AG09309 (cell line): ENCODE measurements at places on chromosomes 13 and 19.
A peak's percentile ranks its signal among the peaks of the same experiment; 100 is the strongest.

DNA sequence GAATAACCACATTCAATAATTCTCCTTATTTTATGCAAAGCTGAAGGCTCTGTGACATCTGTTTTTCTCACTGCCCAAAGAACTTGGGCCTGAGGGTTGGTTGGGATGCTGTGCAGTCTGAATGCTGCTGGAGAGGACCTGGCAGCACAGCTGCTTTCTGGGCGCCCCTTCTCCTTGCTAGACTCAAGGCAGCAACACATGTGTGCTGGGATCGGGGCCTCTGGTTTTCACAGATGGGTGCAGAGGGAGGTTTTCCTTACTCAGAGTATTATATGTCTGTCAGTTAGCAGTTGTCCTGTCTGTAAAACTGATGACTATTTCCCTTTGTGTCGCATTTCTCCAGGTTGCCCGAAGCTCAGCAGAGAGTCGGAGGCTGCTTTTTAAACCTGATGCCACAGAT lies 53.2 kb upstream of the TEX29 start:
- DNase-seq: no peak

DNA sequence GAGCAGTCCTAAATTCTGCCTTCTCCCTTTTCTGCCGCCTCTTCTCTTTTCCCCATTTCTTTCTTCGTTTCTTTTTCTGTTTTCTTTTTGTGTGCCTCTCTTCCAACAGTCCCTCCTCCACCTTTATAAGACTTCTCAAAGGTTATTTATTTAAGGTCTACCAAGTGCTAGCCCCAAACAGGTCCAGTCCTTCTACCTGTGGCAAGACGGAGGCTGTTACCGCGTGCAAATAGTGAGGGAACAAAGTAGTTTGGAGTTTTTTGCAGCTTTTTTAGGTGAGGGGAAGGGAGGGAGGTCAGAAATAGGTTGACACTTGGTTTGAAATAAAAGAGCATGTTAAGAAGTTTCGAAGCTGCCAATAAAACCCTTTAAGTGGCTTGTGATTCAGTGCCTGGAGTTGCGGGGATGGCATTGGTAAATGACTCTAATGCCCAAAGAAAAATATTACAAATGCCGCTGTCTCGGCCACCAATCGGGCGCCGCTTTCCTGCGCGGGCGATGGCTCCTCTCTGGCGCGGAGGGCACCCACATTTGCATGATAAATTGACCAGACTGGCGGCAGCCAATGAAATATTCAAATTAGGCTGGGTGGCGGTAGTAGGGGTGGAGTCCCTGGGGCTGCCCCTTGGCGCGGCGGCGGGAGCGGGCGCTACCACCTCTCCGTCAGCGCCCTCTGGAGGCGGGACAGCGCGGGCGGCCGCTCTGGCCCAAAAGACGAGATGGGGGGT lies 7.5 kb upstream of the TSHZ3 start:
- no peak for DNase-seq

DNA sequence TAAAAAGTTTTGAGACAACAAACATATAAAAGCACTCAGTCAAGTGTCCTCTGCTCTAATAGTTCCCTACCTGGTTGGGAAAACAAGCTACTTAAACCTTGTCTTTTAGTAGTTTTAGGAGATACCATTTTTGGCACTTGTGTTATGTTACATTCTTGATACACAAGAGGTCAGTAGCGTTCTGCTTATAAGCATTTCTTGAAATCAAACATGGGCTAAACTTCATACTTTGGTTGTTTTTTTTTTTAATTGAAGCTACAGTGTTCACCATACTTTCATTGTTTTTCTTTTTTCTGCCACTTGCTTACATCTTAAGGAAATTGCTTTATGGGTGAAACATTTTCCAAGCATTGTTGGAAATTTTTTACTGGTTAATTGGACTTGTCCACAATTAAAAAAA lies 12.9 kb downstream of the NHLRC3 start:
- peak; percentile 8 for DNase-seq

- DNase-seq: no peak
Measured at GRCh38 chr13:79440958-79441528, 35.0 kb upstream of the RBM26 start.

- DNase-seq: no peak
Measured at GRCh38 chr19:15015946-15016542, 33.2 kb upstream of the CASP14 start.

DNA sequence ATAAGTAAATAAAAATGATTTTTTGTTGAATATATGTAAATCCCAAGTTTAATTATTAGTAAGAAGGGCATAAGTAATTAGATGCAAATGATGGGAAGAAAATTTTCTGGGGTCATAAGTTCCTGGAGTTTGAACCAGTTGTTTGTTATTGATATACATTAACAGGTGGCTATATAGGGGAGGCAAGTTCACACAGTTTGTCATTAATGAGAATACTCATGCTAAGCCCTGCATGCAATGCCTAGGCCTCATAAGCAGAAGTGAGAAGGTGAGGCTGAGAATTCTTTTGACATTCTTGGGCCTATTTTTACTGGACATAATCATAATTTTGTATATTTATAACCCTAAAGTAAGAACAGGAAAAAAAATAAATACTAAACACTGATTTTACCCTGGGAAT lies 1210.7 kb upstream of the PCDH9 start:
- DNase-seq: no peak

DNA sequence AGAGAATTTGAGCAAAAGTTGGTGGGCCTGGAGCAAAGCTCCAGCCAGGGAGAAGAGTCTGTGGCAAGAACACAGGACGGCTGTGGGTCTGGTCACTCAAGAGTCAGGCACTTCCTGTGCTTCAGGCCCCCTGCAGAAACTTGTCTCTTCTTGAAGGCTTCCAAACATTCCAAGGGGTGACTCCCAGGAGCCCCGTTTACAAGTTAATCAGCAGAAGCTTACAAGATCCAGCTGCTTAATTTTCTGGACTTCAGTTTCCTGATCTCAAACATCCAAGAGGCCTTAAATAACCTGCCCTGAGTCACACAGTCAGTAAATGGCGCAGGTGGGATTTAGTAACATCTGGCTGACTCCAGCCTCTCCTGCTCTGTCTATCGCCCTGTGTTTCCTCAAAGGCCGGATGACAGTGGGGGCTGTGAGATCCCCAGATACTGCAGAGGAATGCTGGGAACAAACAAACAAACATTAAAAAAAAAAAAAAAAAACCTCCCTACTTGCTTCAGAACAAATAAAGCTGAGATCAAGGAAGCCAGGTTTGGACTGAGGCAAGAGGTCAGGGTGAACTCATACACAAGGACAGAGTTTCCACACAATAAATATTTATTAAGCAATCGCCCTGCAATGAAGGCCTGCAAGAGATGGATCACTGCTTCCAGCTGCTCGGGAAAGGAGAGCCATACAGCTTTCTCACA lies 175.4 kb upstream of the RFC3 start:
- peak; percentile 54 for DNase-seq

DNA sequence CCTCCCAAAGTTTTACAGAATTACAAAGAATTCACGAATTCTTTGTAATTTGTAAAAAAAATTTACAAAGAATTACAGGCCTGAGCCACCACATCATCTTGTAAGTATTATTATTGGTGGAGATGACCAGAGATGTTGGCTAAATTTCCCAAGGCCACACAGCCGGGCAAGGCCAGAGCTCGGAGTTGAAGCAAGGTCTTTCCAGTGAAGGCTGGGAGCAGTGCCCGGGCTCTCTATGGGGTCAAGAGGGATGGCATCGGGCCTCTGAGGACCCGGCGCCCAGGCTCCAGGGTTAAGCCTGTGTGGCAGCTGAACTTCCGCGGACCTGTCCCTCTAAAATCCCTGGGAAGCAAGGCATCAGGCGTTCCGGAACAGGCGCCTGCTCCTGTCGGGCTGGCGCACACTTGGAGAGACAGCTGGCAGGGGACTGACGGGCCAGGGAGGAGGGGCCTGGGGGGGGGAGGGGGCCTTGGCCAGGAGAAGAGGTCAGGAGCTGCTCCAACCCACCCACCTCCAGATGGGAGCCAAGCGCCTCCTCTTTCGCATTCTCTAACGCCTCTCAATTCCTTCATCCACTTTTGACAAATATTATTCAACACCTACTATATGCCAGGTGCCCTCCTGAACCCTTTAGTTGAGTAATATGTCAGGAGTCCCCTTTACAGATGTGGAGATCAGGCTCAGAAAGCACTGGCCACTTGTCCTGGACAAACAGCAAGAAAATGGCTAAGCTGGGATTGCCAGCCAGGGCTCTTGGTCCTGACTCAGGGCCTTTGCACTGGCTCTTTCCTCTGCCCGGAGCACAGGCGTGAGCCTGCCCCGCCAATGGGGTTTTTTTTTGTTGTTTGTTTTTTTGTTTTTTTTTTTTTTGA lies 36.8 kb upstream of the SEMA6B start:
- no peak for DNase-seq

DNA sequence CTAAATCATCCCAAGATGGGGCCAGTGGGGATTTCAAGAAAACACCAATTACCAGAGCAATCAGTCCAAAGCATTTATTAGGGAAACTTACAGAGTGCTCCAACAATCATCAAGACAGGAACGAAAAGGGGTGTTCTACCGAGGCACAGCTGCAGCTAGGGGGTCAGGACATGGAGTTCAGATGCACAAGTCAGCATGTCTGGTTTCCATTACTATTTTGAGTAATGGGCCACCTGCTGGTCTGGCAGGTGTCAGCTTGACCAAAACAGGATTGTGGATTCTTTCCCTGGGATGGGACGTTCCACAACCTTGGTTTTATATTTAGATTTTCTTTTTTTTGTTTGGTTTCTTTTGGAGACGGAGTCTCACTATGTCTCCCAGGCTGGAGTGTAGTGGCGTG lies 3.9 kb upstream of the UBL5 start:
- no peak for DNase-seq

- DNase-seq: no peak
Measured at GRCh38 chr13:110392510-110393240, 85.6 kb downstream of the COL4A2 start.

GRCh38 chr19:45477186-45477585 lies 9.4 kb downstream of the FOSB start:
- no peak for DNase-seq

DNA sequence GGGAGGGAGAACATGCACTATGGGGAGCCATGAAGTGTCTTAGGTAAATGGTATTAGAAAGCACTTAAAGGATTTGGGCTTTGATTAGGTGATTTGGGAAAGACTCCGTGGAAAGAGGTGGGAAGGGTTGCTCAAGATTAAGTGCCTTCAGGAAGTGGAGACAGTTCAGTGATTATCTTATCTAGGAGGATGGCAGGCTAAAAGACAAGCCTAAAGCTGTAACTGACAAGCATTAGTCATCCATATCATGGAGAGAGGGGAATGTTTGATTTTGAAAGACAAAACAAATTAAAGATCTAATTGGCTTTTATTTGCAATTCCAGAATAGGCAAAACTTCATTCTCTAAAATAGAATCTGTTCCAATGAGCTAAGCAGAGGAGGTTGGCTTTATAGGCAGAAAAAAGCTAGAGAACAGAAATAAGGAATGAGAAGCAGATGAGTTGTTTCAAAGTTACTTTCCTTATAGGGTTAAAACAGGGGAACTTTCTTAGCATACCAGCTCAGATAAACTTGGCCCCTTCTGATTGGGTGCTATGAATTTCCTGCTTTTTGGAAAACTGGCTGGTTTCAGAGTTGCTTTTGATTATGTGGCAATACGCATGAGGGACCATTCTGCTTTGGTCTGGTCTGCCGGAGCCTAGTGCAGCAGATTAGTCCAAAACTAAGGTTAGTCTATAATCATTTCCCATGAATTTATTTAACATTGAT lies 1.8 kb upstream of the DIAPH3 start:
- no peak for DNase-seq

- no peak for DNase-seq
Measured at GRCh38 chr13:22227895-22228294, 557.0 kb downstream of the FGF9 start.

DNA sequence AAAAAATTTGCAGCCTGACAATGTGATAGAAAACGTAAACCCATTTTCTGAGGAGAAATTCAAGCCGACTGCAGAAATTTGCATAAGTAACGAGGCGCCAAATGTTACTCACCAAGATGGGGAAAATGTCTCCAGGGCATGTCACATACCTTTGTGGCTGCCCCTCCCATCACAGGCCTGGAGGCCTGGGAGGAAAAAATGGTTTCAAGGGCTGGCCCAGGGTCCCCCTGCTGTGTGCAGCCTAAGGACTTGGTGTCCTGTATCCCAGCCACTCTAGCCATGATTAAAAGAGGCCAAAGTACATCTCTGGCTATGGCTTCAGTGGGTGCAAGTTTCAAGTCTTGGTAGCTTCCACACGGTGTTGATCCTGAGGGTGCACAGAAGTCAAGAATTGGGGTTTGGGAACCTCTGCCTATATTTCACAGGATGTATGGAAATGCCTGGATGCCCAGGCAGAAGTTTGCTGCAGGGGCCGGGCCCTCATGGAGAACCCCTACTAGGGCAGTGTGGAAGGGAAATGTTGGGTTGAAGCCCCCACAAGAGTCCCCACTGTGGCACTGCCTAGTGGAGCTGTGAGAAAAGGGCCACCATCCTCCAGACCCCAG lies 1842.3 kb downstream of the PCDH9 start:
- no peak for DNase-seq

DNA sequence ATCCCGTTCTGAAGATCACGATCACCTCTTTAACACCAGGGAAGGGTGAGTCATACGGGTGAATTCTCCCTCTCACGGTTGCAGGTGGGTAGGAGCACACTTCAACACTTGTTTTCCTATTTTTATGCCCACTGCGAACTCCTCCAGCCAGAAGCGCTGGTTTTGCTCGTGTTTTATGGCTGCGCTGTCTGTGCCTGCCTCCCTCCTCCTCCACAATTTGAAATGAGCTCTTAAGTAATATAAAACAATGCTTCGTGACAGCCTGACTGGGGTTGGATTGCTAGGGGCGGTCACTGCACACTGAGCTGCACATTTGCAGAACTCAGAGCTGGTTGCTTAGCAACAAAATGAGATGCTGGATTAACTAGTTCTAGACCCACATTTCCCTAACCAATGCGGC lies 12.9 kb downstream of the CCDC70 start:
- DNase-seq: no peak

- DNase-seq: no peak
Measured at GRCh38 chr19:35509018-35509652, 4.3 kb downstream of the DMKN start.

DNA sequence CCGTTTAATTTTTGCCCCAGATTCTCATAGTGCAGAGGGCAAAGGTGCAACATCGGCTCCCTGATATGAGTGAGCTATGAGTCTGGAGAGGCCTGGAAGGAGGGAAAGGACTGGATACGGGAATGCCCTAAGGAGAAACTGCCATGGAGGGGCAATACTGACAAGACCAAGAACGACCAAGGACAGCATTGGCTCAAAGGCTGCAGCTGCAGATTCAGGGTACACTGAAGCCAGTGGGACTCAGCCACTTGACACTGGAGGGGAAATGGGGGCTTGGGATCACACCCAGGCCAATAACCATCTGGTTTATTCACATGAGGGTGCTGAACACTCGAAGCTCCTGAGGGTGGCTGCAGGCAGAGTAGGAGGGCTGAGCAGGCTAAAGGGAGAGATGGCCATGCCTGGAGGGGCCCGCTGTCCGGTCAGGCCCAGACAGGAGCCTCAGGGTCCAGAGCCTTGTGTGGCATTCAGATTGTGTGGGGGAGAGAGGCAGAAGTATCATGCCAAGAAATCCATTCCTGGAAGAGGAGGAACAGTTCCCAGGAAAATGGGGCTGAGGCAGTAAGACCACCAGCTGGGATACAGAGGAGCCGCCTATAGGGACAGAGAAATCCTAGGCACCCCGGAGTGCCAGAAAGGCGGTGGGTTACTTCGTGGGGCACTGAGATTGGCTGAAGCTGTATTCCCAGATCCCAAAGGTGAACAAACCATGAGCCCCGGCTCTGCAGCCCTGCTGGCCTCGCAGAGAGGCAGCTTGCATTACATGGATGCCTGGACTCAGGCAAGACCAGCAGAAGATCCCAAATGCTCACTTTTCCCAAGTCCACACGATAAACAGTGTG lies 20.7 kb downstream of the COL4A1 start:
- DNase-seq: no peak

GRCh38 chr13:21767032-21767431 lies 96.2 kb downstream of the FGF9 start:
- no peak for DNase-seq

GRCh38 chr19:1634938-1635243 lies 17.5 kb downstream of the TCF3 start:
- no peak for DNase-seq
